ENCODE measurements at places on chromosomes 2 and 18.

DNA sequence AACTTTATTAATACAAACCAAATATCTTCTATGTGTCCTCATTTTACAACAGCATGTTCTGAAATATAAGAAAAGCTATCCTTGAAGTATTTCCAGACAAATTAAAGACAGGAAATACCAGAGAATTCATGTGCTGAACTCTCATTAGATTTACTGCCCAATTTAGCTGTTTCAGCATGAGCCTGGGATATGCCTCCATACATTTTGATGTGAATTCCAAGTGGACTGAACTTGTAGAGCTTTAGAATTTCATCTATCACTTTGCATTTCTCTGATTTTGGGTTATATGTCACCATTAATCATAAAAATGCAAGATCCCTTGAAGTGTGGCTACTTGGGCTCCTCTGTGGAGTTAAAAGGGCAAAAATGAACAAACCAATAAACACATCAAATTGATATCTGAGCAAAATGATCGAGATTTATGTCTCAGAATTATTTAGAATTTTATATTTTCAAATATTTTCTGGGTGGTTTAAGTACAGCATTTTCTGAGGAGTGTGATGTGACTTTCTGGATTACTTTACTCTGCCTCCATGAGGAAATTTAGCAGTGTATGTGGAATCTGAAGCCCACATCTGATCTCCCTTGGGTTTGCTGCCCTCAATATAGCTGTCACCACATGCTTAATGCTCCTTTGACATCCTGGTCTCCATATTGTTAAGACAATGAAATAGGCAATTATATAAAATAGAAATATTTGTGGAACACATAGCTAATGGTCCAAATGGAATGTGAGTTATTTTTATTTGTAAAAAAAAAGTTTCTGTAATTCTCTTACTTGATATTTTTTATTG is 206.6 kb upstream of the RBMS1 start:
- DNase-seq = no peak

DNA sequence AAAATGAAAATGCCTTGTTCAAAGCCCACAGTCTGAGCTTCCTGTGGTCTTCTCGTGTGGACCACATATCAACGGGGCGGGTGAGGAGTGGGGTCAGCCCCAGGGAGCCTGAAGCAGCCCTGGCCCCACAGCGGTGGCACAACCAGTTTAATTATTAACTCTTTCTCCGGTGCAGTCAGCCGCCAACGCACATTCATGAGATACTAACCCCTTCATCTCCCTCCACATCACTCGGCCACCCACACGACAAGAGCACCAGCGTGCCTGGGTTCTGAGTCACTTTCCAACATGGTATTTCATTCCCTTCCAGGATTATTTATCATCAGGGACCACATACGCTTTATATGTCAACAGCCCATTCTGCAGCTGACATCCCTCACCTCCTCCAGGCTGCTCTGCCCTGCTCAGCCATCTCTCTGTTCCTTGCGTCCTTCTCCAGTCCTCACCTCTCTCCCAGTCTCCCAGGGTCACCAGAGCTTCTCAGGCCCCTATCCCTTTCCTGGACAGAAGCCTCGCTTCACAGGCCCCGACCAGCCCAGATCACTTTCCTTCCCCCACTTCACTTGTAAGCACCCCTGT is 48.0 kb upstream of the ID2 start:
- DNase-seq = no peak

GRCh38 chr2:10926191-10926820 is 14.6 kb downstream of the KCNF1 start:
- DNase-seq = no peak

- DNase-seq = no peak
These were observed 2.2 kb downstream of the MYT1L start for GRCh38 chr2:2328848-2329247.

GRCh38 chr2:9909106-9909505 is 42.4 kb upstream of the GRHL1 start:
- DNase-seq = no peak

Measured in stimulated activated CD4-positive, alpha-beta T cell treated with anti-CD3 and anti-CD28 coated beads, Interleukin-12 subunit alpha, Interleukin-12 subunit beta, amount 100 ng/mL, for 4 hours (primary cell).